GM13976 (cell line): ENCODE measurements at places on chromosomes 16 and 17.
A peak's percentile ranks its signal among the peaks of the same experiment; 100 is the strongest.

DNA sequence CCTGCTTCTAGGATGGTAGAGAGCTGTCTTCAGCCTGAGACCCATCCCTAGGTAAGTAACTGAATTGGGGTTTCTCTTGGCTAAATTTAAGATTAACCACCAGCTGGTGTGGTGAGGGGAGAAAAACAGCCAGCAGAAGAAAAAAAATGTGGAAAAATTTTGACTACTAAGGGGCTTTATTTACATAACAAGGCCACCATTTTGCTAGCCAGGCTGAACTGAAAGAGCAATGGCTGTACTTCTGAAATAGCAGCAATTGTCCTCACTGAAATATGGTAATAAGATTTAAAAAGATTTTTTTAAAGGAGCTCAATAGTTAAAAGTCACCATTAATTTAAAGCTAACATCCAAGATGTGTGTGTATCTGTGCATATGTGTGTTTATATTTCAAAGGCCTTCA lies 12.4 kb upstream of the TRIM25 start:
- DNase-seq = no peak

DNA sequence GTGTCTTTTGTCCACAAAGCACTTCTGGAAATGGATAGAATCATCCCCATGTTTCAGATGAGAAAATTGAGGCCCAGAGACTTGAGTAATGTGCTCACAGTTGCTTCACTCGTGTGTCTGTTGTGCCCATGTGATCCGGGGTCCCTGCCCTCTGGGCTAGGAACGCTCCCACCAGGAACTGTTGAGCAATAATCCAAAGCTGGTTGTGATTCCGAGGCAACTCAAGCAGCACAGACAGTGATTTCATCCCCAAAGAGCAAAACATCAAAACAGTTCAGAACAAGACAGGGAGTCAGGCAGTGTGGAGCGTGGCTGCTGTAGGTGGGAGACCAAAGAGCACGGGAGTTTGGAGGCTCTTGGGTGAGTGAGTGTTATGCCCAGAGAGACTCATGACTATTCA lies 205.0 kb upstream of the ASIC2 start:
- no peak for DNase-seq

DNA sequence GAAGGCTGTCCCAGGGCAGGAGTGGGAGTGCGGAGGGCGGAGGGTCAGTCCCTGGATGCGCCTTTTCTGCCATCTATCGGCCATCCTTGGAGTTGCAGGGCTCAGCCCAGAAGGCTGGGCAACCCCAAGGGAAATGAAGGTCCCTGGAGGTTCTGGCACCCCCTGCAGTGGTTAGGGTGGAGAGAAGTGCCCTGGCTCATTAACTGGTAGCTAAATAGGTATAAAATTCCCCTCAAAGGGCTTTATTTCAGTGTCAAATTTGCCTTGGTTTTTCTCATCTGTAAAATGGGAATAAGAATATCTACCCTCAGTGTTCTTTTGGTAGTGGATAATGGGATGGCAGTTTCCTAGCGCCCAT lies 22.4 kb downstream of the C17orf75 start:
- DNase-seq = peak; percentile 86

- no peak for DNase-seq
Measured at GRCh38 chr16:27028591-27029110, 38.1 kb upstream of the C16orf82 start.

DNA sequence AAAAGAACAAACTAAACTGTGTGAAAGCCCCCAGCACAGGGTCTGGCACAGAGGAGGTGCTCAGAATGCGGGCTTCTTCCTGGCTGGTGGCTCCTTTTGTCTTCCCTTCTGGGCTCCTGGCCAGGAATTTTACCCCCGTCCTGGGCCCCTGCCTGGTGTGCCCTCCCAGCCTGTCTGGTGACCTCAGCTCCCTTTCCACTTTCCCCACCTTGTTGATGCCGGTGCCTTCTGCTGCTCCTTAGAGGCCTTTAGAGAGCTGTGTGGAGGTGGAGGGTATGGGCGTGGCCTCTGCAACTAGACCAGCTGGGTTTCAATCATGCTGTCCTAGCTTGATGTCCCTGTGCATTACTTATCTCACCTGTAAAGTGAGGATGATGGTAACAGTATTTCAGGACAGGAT lies 16.8 kb downstream of the PIRT start:
- no peak for DNase-seq

DNA sequence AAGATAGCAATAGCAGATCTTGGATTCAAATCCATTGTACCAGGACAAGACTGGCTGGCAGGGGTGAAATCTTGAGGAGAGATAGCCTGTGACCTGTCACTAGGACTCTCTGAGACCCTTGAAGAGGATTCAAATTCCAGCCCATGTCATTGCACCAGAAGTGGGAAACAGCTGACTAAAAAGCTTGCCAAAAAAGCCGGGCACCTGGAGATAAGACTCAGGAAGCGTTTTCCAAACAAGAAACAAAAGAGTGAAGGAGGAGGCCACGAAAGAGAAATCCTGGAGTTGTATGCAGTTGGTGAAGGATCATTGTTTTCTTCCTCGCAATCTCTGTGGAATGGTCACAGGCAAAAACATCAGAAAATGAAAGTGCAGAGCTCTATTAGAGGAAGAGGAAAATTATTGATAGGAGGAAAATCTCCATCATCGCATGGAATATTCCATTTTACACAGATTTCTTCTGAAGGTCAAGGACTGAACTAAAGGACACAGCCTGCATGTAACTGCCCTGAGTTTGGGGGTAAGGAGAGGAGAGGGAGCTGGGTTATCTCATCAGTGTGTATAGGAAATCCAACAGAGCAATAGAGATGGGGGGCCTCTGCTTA lies 9.0 kb upstream of the WSB1 start:
- no peak for DNase-seq

GRCh38 chr16:52741351-52741750 lies 194.4 kb upstream of the TOX3 start:
- no peak for DNase-seq

DNA sequence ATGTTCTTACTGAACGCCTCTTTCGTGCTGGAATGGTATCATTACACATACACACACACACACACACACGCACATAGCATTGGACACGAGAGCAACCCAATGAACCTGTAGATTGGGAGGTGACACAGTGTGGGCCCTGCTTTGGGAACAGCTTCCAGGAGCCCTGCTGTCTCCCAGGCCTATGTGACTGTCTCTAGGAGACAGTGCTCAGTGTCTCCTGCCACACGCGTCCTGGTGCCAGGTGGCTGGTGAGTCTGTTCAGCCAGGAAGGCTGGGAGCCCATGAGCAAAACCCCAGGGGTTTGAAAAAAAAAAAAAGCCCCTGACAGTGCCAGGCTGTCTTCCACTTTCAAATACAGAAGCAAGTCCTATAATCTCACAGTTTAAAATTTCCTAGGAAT lies 2.4 kb upstream of the SPOP start:
- DNase-seq = no peak

DNA sequence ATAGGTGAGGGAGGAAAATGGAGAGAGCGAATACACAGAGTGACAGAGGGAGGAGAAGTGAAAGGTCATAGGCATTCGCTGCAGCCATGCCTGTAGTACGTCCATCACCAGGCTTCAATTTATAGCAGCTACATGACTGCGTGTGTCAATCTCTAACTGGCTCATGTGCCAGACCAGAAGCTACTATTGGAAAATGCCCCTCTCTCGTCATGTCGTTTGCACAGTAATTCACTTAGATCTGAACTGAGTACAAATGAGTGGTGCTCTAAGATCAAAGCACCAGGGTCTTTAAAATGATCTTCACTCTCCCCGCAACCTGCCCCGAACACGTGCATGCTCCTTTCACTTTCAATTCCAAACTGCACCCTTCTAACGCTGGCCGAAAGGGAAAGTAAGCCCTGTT lies 51.3 kb downstream of the ADCY9 start:
- DNase-seq = no peak

- DNase-seq = no peak
Measured at GRCh38 chr16:52578007-52578828, 31.3 kb upstream of the TOX3 start.
